Posterior cingulate gyrus (tissue), 11 donors: ENCODE measurements at places on chromosomes 13 and 19.
A peak's percentile ranks its signal among the peaks of the same experiment; 100 is the strongest.

- no peak for DNase-seq
These were observed 698.7 kb upstream of the ARGLU1 start for GRCh38 chr13:107266657-107267056.

- DNase-seq: no peak
These were observed 35.2 kb downstream of the PIP5K1C start for GRCh38 chr19:3664879-3665642.

DNA sequence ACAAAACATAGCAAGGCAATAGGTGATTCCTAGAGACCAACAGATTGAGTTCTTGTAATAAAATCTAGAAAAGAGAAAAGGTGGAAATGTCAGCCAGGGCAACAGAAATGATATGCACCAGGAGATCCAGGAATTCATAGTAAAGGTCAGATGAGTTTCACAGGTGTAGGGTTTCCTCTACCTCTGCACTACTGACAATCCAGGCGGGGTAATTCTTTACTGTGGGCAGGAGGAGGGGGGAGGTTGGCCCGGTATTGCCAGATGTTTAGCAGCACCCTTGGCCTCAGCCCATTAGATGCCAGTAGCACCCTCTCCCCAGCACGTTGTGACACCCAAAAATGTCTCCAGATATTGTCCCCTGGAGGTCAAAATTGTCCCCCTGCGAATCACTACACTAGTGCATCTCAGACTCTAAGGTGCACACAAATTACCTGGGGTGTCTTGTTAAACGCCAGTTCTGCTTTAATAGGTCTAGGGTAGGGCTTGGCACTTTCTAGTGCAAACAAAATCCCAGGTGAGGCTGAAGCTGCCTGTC is 3.5 kb upstream of the UBAC2 start:
- DNase-seq: no peak

GRCh38 chr13:40230833-40231266 is 435.6 kb downstream of the FOXO1 start:
- DNase-seq: no peak

- no peak for DNase-seq
These were observed 129.9 kb downstream of the GPC6 start for GRCh38 chr13:93356469-93356868.

GRCh38 chr19:7265963-7266362 is 28.3 kb downstream of the INSR start:
- DNase-seq: peak; percentile 15

DNA sequence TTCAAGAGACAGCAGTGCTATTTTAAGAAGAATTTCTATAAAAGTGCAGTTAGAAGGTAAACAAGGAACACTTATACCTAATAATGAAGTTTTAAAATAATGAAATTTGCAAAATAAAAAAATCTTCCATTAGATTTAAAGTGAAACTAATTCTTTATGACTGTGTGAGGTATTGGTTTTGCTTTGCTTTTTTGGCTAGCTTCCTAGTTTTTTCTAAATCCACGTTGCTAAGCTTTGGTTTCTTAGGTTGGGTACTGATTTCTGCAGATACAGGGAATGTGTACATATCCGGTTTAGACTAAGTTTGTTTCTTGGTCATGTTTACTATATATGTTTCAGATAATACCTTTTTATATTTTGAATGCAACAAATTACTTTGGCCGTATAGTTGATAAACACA is 59.8 kb downstream of the SLC7A9 start:
- no peak for DNase-seq

DNA sequence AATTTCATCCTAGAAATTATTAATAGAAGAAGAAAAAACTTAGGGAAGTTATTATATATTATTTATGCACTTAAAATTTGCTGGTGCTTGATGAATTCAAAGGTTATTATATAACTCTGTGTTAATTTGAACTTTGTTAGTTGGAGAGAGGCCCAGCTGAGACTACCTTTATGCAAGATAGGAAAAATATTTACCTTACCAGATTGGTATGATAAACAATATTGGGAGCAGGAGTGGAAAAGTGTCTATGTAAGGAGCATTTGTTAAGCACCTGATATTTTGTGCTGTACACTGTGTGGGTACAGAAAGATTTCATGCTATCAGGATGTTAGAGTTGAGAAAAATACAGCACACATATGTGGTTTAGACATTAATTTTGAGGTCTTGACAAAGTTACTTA is 357.2 kb downstream of the OXGR1 start:
- no peak for DNase-seq

DNA sequence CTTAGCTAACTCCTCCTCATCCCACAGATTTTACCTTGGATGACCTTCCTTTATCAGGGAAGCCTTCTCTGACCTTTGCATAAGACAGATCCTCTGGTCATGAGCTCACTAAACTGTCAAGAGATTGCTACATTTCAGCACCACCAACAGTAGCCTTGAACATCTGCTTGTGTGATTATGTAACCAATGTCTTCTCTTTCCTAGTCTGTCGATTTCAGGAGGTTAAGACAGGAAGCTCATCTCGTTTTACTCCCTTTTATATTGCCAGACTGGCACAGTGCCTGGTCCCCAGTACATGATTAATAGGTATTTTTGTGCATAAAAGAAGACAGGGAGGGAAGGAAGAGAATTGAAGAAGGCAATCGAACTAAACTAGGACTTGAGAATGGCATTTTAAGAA is 1697.7 kb downstream of the EFNB2 start:
- DNase-seq: no peak

DNA sequence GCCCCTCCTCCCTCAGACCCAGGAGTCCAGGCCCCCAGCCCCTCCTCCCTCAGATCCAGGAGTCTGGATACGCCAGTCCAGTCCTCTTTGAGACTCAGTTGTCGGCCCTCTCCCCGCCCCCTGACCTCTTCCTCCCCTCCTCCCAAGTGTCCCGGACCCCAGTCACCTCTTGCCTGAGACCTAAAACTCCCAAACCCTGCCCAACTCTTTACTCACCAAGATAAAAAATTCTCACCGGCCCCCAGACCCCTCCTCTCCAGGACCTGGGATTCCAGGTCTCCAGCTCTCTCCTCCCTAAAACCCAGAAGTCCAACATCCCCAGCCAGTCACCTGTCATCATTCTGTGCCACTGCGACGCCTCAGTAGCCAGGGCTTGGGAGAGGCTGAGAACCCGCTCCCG is 1.4 kb upstream of the HSD17B14 start:
- DNase-seq: no peak

DNA sequence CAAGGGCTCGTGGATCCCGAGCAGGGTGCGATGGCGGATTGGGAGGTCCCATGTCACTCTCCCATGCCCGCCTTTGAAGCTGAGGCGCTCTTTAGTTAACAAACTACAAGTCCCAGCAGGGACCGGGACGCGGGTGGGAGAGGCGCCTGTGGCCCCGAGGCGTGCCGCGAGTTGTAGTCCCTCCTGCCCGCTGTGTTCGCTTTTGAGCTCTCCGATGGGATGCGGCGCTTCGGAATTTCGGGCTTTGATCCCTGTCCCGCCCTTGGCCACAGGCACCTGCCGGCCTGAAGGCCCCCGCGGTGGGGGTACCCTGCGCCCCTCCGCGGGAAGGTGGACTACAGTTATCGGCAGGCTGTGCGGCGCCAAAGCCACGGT is 11.0 kb downstream of the CYTH2 start:
- peak; percentile 53 for DNase-seq

DNA sequence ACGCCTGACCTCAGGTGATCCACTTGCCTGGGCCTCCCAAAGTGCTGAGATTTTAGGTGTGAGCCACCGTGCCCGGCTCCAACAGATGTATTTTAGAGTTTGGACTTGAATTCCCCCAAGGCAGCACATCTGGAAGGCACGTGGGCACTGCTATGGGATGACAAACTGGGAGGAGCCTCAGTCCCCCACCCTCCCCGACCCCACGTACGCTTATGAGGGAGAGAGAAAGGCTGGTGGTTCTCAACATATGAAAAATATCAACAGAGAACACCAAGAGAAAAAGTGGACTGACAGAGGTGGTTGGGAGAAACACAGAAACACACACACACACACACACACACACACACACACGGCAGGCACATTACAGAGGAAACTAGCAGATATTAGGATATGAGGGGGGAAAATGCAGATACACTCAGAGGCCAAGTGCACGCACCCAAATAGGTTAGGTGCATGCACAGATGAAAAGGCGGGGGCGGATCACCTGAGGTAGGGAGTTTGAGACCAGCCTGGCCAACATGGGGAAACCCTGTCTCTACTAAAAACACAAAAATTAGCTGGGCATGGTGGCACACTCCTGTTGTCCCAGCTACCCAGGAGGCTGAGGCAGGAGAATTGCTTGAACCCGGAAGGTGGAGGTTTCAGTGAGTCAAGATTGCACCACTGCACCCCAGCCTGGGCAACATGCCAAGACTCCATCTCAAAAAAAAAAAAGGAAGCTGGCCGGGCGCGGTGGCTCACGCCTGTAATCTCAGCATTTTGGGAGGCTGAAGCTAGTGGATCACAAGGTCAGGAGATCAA is 3.2 kb downstream of the STX10 start:
- DNase-seq: no peak

DNA sequence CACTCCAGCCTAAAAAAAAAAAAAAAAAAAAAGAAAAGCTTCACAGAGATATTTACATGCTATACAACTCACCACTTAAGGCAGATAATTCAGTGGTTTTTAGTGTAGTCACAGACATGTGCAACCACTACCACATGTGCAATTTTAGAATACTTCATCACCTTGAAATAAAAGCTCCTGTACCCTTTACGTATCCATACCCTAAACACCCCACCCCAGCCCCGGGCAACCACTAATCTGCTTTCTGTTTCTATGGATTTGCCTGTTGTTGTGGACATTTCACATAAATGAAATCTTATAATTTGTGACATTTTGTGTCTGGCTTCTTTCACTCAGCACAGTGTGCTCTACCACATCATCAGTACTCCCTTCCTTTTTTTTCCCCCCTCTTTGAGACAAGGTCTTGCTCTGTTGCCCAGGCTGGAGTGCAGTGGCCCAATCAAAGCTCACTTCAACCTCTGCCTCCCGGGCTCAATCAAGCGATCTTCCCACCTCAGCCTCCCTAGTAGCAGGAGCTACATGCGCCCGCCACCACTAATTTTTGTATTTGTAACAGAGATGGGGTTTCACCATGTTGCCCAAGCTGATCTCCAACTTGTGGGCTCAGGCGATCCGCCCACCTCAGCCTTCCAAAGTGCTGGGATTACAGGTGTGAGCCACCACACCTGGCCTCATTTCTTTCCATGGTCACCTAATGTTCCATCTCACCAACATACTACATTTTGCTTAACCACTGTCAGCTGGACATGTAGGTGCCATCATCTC is 4.0 kb downstream of the DDX39A start:
- no peak for DNase-seq

- no peak for DNase-seq
These were observed 8.7 kb upstream of the KCNRG start for GRCh38 chr13:50006426-50007135.

DNA sequence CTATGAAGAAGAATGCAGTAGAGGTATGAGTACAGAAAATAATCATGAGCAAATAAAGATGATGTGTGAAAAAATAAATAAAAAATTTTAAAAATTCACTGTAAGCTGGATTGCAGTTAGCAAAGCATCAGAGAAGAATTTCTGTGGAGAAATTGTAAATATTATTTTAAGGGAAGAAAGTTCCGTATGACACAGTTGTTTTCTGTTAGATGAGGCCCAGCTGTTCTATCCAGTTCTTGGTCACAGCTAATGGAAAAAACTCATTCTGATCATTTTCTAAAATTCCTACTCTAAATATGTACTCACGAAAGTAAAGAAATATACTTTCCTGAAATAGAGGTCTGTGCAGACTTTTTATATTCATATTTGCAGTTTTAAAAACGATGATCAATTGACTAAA is 578.8 kb downstream of the DCT start:
- no peak for DNase-seq

DNA sequence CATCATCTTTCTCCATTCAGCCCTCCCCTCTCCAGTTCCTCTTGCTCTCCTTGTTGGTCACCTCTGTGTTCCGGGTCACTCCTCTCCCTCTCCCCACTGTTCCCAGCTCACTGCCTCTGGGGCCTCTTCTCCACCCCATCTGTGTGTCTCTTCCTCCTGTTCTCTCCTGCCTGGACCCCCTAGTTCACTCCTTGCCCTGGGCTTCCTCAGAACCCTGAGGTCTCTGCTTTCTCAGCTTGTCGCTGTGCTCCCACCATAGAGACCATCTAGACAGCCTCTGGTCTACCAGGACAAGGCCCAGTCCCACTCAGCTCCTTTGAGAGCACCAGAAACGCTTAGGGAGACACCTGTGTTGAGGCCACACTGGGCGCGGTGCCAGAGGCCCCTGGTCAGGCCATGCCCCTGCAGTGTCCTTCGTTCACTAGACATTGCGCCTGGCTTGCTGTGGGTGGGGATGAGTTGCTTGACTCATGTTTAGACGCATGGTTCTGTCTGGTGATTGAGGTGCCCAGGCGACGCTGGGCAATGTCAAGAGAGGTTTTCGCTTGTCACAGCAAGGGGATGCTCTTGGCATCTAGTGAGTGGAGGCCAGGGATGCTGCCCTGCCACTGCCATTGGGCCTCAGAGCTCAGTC is 4.8 kb downstream of the LENG9 start:
- no peak for DNase-seq

DNA sequence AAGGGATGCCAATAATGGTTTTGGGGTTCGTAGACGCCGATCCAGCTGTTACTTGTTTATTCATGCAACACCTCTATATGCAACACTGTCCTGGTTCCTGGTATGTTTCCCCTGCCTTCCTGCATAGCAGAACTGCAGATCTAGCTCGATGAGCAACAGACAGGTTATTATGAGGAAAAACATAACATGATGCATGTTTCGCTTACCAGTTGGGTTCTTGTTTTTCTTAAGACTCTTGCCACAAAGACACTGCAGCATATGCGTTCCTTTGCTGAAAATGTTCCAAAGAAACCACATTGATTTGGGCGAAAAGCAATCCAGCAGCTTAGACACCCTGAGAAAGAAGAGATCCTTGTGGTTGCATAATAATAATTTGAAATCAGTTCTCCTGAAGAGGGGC is 583 bp downstream of the FGF14 start:
- DNase-seq: no peak

GRCh38 chr19:58154679-58155648 is 4.4 kb upstream of the ZNF329 start:
- DNase-seq: peak; percentile 97

GRCh38 chr19:45632468-45633196 is 6.6 kb downstream of the EML2 start:
- peak; percentile 37 for DNase-seq

GRCh38 chr13:70613295-70613694 is 505.0 kb upstream of the KLHL1 start:
- no peak for DNase-seq

GRCh38 chr13:87820241-87820640 is 149.1 kb downstream of the SLITRK5 start:
- no peak for DNase-seq

DNA sequence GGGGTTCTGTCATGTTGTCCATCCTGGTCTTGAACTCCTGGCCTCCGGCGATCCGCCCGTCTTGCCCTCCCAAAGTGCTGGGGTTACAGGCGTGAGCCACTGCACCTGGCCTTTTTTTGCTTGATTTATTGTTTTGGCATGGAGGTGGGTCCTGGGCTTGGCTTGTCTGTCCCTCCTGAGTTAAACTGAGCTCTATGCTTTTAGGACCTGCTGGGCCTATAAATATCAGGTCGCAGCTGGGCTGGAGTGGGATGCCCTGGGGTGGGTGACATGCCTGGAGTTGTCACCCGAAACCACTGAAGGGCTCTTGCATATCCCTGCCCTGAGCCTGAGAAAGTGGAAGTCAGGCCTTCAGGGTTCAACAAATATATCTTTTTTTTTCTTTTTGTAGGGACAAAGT is 5.5 kb downstream of the ARRDC5 start:
- no peak for DNase-seq

GRCh38 chr13:36344173-36344572 is 2.0 kb downstream of the SPART start:
- DNase-seq: no peak
